Stimulated activated CD4-positive, alpha-beta T cell treated with anti-CD3 and anti-CD28 coated beads, Interleukin-4, amount 100 ng/mL, for 48 hours (primary cell): ENCODE measurements at places on chromosomes 4 and X.

DNA sequence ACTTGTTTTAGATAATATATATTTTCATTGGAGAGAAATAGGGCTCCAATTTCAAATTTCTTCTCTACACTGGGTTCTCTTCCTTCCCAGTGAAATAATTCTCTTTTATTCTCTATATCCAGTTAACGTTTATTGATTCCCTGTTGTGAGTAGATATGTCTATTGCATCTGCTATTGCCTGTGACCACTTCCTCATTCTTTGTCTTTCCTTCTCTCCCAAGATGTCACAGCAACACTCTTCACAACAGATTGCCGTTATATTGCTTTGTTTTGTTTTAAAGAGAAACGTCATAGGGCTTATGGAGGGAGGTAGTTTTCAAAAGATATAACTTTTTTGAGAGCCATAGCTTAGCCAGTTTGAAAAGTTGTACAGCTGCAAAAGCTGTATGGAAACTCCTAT lies 343.8 kb downstream of the ARHGAP24 start:
- no peak for DNase-seq

DNA sequence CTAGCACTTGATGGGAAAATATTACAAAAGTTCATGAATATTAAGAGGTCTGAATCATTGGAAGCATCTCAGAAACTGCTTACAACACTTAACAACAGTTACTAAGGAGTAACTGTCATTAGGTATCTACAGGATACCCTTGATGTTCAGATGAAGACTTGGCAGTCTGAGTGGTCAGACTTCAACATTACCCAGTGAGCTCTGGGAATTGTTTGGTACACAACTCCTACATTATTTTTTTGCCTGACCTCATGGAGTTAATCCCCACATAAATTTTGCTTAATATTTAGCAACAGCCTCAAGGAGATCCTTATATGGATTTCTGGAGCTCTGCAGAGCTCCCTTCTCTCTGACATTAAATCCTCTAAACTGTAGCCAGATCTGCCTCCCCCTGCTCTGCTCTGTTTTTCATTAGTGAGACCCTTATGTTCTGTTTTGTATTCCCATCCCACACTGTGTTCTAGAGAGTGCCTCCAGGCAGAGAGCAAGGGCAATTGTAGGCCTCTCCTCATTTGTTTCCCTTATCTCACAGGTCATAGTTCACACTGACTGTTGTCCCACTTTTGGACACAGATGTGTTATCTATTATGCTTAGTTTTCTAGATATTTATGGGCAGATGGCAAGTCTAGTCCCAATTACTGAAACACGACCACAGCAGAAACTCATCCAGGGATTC lies 368.8 kb downstream of the GASK1B start:
- no peak for DNase-seq

DNA sequence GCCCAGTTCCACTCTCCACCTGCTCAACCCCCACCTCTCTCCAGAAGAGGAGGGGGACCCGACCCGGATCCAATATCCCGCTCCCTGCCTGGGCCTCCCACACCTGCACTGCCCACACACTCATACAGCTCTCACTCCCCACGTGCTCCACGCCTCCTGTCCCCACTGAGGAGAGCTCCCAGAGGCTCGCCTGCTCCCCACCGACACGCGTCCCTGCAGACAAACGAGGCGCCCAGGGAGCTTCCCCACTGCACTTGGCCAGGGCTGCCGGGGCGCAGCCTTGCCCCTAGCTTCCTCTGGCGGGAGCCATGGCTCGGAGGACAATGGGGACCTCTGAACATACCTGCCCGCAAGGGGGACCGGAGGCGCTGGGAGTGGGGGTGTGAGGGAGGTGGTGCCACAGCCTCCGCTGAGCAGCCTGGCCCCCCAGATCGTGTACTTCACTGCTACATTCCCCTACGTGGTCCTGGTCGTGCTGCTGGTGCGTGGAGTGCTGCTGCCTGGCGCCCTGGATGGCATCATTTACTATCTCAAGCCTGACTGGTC lies 5.0 kb downstream of the SLC6A8 start:
- no peak for DNase-seq

- DNase-seq = no peak
These were observed 16.3 kb downstream of the PPP3CA start for GRCh38 chr4:101331017-101331416.

DNA sequence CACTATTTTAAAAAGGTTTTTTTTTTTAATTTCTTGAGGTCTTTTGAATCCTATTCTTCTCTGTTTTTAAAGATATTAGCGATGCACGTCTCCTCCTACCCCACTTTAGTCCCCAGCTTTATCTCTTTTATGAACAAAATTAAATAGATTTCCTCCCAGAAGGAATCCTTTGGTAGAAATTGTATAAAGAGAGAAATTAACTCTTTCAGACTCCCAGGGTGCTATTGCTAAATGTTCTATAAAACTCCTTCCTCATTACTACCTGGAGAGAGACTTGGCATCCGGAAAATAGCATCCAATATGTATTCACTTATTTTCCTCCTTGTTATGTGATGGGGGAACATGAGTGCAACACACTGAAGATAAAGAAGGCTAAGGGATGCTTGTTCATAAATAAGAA lies 16.5 kb upstream of the PACRGL start:
- DNase-seq = no peak

DNA sequence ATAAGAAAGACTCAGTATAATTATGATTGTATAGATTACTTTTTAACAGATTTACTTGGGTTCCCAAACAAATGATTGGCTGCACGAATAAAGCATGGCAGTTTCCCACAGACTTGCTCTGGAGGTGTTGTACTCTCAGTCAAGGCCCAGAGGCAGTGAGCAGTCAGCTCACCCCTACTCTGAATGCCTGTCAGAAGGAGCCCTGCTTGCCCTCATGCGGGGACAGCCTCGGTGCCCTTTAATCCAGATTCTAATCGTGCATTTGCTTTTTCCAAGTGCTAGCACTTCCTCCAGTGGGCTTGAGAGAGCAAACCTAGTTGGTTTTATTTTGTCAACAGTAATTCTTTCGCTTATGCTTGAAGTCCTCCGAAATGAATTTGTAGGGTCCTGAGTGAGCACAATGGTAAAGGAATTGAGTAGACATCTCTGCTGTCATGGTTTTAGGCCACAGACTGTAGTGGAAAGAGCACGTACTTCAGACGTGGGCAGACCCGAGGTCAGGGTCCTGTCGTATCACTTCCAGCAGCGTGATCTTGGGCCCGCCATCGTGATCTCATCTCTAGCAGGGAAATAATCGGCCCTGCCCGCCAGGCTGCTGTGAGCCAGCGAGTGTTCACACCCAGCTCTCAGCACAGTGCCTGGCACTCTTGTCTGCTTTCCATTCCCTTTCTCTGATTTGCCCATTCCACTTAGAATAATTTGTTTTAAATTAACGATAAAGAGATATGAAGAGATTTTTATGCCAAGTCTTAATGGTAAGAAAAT lies 48.3 kb downstream of the GRK4 start:
- DNase-seq = no peak
